ENCODE measurements at places on chromosomes 1 and 21. TPM values are rescaled to one million over a fixed set of nuclear protein-coding genes. Genes with fewer than 3 reads are reported as not detected.

The SYCP1 gene
- not detected for polyA plus RNA-seq

The RGS1 gene
- polyA plus RNA-seq: 66.7 TPM

The LAMB3 gene
- not detected for polyA plus RNA-seq

The LCE1E gene
- not detected for polyA plus RNA-seq

The SLC45A1 gene
- not detected for polyA plus RNA-seq

The NPHS2 gene
- polyA plus RNA-seq: not detected

The FAM72D gene
- not detected for polyA plus RNA-seq

The SAMSN1 gene
- polyA plus RNA-seq: 11.3 TPM

The VCAM1 gene
- polyA plus RNA-seq: not detected

The DSCAM gene
- polyA plus RNA-seq: not detected

The MMP23B gene
- not detected for polyA plus RNA-seq
